Stimulated activated CD4-positive, alpha-beta T cell treated with anti-CD3 and anti-CD28 coated beads, TNF-alpha, amount 100 ng/mL, for 1 hour (primary cell): ENCODE measurements at places on chromosomes 4 and X.

- no peak for DNase-seq
Observed at GRCh38 chr4:60857130-60857753, 342.9 kb upstream of the ADGRL3 start.

DNA sequence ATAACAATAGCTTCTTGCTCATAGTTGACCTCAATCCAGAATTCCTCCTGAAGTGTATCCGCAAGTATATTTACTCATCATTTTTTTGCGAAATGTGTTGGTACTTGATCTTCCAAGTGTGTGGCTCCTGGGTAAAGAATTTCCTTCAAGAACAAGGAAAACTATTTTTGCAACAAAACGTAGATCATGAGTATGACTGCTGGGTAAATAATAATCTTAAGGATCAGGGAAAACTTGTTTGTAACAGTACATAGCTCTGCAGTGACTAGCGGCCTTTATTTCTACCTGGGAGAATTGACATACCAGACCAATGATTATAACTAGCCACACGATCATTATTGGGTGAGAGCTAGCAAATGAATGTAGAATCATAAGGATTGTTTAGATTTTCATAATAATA lies 1311.7 kb downstream of the ARAP2 start:
- no peak for DNase-seq

GRCh38 chrX:95505721-95506120 lies 1178.9 kb upstream of the DIAPH2 start:
- no peak for DNase-seq

- DNase-seq = no peak
Observed at GRCh38 chrX:38220024-38220414, 652 bp downstream of the SRPX start.

GRCh38 chr4:15935504-15936402 lies 2.8 kb downstream of the FGFBP1 start:
- no peak for DNase-seq

- no peak for DNase-seq
Observed at GRCh38 chr4:26813698-26814097, 46.9 kb upstream of the STIM2 start.

- DNase-seq = no peak
Observed at GRCh38 chr4:12562021-12562420, 922.1 kb downstream of the RAB28 start.

- DNase-seq = no peak
Observed at GRCh38 chrX:356385-357034, 30.2 kb downstream of the PPP2R3B start.

DNA sequence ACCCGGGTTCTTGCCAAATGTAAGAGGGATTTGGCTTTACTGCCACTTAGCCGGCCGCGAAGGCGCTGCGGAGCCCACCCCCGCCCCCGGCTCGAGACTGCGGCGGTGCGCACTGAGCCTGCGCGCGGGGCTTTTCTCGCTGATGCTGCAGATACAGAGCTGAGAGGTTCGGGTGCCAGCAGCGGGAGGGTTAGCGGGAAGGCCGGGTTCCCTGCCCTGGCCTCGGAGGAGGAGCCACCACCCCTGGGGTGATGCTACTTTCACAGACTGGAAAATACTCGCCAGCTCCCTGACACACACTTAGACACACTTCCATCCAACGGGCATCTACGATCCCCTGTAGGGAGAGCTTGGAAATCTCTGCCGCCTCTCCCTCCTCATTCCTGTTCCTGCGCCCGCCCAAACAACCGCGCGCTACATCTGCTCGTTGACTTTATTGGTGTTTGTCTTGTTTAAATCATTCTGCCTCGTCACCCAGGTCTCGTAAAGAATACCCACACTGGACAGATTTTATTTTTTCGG lies 2.1 kb upstream of the PCDH7 start:
- DNase-seq = no peak

DNA sequence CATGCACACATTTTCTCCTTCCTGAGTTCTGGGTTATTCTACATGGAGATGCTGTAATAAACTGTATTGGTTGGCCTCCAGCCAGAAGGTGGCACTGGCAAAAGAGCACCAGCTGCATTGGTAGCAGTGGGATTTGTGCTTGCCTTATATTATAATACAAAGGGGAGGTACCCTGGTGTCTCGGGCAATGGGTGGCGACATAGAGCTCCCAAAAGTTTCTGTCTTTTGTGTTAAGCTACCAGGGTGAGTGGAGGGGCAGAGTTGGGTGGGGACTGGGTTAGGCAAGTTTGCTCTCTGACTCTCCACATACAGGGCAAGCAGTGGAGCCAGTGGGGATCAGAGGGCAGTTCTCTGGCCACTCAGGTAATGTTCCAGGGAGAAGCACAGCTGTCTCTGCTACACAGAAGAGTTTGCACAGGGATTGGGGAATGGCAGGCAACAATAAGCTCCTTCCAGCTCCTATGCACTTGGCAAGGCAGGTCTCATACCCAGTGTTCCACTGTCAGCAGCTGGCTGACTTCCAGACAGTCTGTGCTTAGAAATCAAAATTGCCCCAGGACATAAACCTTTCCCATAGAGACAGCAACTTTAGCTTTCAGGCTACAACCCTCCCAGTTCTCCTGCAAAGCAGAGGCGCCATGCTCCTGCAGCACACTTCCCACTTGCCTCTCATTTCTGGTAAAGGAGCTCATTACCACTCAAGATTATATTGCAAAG lies 463.9 kb upstream of the PCDH7 start:
- DNase-seq = no peak

GRCh38 chr4:152513078-152513477 lies 22.8 kb downstream of the FBXW7 start:
- DNase-seq = no peak

DNA sequence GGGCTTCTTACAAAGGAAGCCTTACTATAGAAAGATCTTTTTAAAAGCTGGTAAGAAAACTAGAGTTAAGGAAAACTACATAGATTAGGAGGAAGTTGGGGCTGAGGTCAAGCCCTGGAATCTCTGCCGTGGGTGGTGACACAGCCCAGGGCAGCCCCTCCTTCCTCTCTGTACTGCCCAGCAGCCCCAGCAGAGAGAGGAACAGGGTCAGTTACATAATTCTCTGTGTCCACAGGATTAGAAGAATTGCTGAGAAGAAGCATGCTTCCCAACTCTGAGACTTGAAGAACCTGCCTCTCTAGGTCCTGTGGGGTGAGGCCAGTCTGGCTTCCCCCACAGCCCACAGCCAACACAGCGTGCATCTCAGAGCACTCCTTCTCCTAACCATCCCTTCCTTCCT lies 9.2 kb upstream of the ABLIM2 start:
- DNase-seq = no peak

GRCh38 chr4:48370260-48371134 lies 29.2 kb downstream of the SLAIN2 start:
- DNase-seq = no peak

DNA sequence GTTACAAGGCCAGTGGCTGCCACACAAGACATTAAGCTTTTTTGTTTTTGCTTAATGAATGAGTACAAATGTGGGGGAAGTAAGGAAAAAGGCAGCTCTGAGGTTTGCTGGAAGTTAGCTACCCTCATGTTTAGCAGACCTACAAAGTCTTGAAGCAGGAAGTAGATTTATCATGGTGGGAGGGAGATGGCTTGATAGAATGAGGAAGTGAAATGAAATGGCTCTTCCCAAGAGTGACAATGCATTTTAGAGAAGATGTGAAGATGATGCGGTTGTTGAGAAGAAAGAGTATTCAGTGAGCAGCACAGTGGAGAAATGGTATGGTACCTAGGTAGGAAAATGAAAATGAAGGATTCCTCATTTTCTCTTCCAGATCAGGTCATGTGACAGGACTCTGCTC lies 108.0 kb downstream of the SLIT2 start:
- DNase-seq = no peak

- DNase-seq = no peak
Observed at GRCh38 chrX:24672701-24673190, 21.0 kb upstream of the POLA1 start.

- no peak for DNase-seq
Observed at GRCh38 chr4:185518069-185518468, 17.2 kb downstream of the PDLIM3 start.

DNA sequence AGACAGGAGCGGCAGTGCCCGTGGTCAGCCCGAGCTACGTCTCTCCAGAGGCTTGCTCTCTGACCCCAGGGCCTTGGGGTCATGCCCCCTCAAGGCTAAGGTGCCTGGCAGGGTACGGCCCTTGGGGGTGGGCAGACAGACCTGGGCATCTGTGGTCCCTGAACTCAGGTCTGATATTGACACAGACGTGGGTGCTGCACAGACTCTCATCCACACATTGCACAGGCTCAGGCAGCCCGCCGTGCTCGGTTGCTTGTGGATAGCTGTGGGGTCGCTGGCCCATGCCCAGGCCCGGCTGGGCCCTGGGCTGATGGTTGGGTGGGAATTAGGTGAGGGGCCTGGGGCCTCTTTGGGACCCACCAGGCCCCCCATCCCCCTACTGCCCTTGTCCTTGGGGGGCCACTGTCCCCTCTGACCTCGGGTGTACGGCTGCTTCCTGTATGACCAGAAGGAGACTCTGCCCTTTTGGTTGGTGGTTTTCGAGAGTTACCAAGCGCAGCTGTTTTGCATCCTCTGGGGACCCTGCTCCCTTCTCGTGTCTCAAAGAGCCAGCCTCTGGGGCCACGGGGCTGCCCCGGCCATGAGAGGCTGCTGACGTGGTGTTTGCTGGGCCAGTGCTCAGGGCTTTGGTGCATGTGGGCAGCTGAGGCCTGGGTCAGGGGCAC lies 10.1 kb downstream of the FGFRL1 start:
- no peak for DNase-seq

- no peak for DNase-seq
Observed at GRCh38 chr4:18664171-18664570, 642.6 kb upstream of the LCORL start.

DNA sequence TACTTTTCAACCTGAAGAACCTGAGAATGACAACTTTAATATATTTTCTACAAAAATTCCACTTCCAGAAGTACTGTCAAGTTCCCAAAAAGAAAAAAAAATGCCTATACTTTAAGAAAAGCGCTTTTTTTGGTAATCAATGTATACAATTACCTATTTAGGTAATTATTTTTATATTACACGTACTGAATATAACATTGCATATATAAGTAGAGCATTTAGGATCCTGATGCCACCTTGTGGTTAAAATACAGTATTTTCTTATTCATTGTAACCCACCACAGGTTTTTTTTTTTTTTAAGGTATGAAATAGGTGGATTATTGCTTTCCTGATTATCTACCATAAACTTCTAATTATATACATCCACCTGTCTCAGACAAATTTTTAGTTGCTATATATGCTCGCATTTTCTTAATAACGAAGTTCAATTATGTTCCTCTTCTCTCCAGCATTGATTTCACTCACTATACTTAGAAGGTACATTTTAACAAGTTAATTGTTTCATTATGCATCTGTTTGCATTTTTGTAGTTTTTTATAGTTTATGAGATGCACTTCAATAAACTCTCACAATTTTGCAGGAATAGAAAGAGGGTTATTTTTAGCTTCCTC lies 5.2 kb downstream of the MAP9 start:
- no peak for DNase-seq

GRCh38 chrX:42603016-42603415 lies 174.9 kb downstream of the PPP1R2C start:
- DNase-seq = no peak

DNA sequence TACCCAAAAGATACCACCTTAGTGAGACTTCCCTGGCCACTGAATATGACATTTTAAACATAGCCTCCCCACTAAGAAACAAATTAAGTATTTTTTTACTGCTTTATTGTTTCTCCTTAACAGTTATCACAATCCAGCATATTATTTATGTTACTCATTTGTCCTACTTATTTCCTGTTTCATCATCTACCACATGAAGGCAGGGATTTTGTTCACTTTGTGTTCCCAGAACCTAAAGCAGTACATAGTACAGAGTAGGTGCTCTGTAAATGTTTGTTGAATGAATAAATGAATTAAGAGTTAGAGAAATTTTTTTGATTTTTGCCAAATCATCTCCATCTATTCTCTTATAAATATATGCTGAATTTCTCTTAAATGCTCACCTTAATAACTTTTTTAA lies 318.4 kb upstream of the GIMD1 start:
- DNase-seq = no peak

DNA sequence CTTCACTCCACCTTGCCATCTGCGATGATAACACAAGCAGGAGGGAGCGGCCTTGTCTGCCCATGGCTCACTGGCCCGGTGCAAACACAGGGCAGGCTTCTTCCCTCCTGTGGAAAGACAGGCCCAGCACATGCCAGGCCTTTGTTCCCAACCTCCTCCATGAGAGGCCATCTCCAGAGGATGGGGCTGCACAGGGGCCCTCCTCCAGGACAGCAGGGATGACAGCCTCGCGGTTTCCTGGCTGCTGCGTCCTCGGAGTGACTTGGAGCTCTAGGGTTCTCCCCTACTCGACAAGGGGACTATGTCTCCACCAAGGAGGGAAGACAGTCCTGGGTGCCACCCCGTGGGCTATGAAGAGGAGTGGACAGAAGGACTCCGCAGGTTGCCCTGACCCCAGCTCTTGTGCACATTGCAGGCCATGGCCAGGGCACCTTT lies 21.8 kb downstream of the RNF212 start:
- no peak for DNase-seq

DNA sequence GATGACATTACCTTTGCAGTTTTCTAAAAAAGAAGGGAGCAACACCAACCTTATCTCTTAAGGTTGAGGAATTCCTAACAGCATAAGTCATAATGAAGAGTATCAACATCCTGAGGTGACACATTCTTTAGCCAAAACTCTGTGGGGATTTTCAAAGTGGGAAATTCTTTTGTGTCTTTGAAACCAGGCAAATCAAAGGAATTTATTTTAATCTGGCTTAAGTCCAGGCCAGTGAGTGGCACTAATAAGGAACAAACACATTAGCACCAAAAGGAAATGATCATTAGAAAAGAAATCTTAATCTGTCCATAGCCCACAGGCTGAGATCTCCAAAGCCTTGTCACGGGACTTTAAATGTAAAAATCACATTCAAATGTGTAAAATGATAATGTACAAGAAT lies 110.1 kb downstream of the LARP7 start:
- no peak for DNase-seq

GRCh38 chr4:72312032-72312650 lies 256.9 kb downstream of the ADAMTS3 start:
- DNase-seq = no peak
